ENCODE measurements at places on chromosomes 13 and 19. TPM values are rescaled to one million over a fixed set of nuclear protein-coding genes. Genes with fewer than 3 reads are reported as not detected.

Gene SIGLEC7
- total RNA-seq, result not detected

- no peak for DNase-seq
These were observed 28.8 kb upstream of the KL start for GRCh38 chr13:32987462-32987861.

Gene TTC9B
- 1.7 TPM for total RNA-seq

Gene ANKLE1
- 14.8 TPM for total RNA-seq

Gene MRPS31
- 22.8 TPM for total RNA-seq

DNA sequence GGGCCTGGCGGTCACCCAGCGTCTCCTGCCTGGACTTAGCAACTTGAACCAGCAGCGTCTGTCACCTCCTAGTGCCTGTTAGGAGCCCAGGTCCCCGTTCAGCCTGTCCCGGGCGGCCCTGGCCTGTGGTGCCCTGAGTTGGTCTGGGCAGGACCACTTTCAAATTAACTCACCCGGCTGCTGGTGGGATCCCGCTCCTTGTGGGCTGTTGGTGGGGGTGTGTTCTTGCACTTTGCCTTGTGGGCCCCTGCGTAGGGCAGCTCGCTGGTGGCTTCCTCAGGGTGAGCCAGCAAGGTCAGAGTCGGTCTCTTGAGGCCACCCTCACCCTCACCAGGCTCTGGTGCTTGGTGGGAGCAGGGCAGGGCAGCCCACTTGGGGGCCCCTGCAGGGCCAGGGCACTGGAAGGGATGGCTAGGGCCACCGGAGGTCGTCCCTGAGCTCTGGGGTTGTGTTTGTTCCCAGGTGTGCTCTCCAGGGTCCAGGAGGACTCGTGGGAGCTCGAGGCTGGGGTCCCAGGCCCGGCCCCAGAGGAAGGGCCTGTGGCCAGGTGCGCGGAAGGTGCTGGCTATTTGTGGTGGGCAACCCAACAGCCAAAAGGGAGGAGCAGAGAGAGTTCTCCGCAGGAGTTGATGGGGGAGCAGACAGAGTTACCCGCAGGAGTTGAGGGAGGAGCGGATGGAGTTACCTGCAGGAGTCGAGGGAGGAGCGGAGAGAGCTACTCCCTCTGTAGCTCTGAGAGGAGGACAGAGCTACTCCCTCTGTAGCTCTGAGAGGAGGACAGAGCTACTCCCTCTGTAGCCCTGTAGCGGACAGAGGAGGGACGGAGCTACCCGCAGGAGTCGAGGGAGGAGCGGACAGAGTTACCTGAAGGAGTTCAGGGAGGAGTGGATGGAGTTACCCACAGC is 16.9 kb downstream of the TFDP1 start:
- no peak for DNase-seq

All from HCT116 (cell line).